Vagina (tissue), 2 donors: ENCODE measurements at places on chromosomes 6 and 20.
A peak's percentile ranks its signal among the peaks of the same experiment; 100 is the strongest.

DNA sequence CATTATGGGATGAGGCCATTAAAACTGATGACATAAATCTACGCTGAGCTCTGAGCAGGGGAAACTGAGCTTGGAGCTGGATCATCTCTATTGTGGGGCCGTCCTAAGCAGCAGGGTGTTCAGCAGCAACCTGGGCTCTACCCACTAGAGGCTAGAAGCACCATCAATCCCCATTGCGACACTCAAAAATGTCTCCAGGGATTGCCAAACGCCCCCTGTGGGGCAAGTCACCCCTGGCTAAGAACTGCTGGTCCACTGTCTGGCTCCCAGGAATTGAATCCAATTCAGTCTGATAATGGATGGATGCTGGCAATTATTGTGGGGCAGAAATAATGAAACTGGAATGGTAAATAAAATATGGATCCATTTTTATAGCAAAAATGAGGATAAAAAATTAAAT is 38.2 kb downstream of the PMEPA1 start:
- H3K27me3 ChIP-seq: no peaks in the 10 kb centered on the region
- no peak overlapping the region for H3K27ac ChIP-seq

DNA sequence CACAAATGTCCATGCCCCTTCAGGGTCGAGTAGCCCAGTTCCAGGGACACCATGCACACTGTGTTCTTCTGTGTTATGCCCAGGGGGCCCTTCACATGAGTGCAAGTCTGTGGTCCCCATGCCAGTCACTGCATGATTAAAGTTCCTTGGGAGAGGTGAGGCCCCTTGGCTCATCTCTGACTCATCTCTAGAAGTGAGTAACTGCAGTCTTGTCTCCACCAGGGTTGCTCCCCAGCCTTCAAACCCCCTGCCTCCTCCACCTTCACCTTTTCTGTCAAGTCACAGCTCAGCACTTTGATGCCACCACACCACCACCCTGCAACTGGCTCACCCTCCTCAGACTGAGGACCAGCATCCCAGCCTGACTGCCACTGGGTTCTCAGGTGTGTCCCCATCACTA is 161.7 kb downstream of the UNC5CL start:
- H3K27ac ChIP-seq: no peak overlapping the region
- H3K4me3 ChIP-seq: no peak overlapping the region
- no peaks in the 10 kb centered on the region for H3K27me3 ChIP-seq
- H3K36me3 ChIP-seq: no peaks in the 10 kb centered on the region

DNA sequence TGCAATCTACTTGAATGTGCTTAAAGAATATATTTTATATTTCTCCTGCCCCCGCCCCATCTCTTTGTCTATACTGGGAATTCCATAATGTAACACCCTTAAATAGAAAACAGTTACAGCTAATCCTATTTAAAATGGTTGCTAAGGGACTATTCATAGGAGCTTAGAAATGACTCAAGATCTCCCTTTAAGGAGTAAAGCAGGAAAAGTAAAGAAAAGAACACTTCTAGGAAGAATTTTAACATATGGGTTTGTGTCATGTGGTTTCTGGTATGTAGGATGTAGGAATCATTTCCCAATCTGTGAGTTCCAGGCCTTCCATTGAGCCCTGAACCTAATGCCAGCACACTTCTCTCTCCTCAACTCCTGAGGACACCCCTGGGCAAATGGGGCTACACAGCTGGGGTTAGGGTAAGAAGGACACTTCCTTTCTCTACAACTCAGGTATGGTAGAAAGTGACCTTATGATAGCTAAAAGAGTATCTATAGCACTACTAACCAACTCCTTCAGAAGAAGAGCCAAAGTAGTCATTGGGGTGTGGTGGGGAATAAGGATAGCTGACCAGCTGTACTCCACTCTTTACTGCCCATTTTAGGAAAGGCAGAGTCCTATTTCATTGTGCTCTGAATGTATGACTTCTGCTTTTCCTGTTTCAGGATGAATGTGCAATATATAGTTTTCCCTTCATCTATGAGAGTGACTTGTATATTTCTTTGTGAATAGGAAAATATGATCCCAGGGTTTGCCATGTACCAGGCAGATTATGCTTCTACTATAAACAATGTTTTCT is 27.3 kb downstream of the RIMS1 start:
- no peak overlapping the region for H3K27ac ChIP-seq
- H3K4me1 ChIP-seq: no peaks in the 10 kb centered on the region
- no peak overlapping the region for H3K4me3 ChIP-seq
- no peak for DNase-seq
- no peaks in the 10 kb centered on the region for H3K36me3 ChIP-seq
- no peaks in the 10 kb centered on the region for H3K27me3 ChIP-seq

DNA sequence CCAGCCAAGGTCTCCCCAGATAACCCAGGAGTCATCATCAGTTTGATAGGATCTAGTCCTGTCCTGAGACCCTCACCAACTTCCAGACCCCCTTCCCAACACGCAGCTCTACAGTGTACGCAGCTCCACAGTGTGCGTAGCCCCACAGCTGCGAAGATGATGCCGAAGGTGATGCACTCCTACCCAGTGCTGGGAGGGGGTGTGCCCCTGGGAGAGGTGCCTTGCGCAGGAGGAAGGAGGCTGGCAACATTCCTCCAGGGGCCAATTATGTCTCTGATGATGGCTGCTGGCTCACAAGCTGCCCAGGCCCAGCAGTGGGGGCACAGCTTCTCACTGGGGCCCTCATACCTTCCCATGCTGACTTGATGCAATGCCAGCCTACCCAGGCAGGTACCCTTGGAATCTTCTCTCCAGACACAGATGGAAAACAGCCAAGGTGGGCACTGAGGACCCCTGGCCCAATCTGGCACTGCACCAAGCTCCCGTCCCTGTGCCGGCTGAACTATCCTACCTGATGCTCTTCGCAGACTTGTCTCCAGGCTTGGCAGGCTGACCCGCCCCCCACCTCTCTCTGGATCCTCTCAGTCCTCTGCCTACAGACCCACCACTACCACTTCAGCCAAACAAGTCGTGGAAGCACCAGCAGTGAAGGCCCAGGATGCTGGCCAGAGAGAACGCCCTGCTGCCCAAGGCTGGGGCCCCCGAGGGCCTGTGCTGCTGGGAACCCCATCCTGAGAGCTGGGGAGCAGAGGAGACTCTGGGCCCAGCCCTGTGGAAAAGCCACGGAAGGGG is 1.4 kb downstream of the ZNF512B start:
- H3K4me1 ChIP-seq: peaks cover 24% of the 10 kb centered on the region
- no peaks in the 10 kb centered on the region for H3K36me3 ChIP-seq
- H3K27ac ChIP-seq: peak overlapping the region; percentile 72
- DNase-seq: no peak

GRCh38 chr6:158437571-158437970 is 122.3 kb upstream of the TMEM181 start:
- H3K36me3 ChIP-seq: no peaks in the 10 kb centered on the region
- H3K27me3 ChIP-seq: no peaks in the 10 kb centered on the region
- no peak overlapping the region for H3K27ac ChIP-seq
- no peaks in the 10 kb centered on the region for H3K4me1 ChIP-seq

- no peak for DNase-seq
- H3K27me3 ChIP-seq: no peaks in the 10 kb centered on the region
- H3K4me3 ChIP-seq: no peak overlapping the region
- H3K27ac ChIP-seq: no peak overlapping the region
- H3K4me1 ChIP-seq: no peaks in the 10 kb centered on the region
Measured at GRCh38 chr6:13256266-13257001, 71.9 kb downstream of the TBC1D7 start.

DNA sequence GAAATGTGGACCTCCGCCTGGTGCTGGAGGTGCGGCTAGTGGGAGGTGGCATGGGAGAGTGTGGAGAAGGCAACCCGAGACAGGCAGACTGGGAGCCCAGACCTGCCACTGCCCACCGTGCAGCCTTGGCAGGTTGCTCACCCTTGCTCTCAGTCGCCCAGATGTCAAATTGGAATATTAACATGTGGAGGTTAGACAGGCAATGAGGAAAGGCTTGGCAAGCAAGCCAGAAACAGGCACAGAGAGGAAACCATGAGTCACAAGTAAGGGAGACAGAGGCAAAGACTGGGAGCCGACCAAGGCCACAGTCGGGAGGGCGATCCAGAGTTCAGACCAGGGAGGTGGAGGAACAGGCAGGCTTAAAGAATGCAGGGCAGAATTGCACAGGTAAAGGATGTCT is 178.2 kb downstream of the FOXC1 start:
- no peaks in the 10 kb centered on the region for H3K27me3 ChIP-seq
- no peak overlapping the region for H3K27ac ChIP-seq

- no peak overlapping the region for H3K27ac ChIP-seq
- H3K4me3 ChIP-seq: no peak overlapping the region
- H3K27me3 ChIP-seq: no peaks in the 10 kb centered on the region
- no peak for DNase-seq
Measured at GRCh38 chr6:44631968-44632367, 244.5 kb downstream of the CDC5L start.

DNA sequence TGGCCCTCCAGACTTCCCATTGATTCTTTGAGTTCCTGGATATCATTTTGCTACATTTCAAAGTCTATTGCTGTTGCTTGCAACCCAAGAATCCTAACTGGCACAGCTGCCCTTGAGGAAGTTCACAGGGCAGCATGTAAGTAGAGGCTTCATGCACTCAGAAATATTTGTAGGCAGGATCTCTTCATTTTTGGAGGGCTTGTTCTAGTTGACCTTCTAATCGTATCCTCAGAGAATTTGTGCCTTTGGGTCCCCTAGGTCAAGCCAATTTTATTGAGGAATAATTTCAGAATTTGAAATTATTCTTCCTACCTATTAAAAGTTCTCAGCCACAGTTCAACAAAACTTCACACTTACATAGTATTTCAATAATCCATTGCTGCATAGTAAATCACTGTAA is 5.6 kb upstream of the NCOA3 start:
- no peak overlapping the region for H3K4me3 ChIP-seq
- DNase-seq: no peak
- no peak overlapping the region for H3K27ac ChIP-seq

DNA sequence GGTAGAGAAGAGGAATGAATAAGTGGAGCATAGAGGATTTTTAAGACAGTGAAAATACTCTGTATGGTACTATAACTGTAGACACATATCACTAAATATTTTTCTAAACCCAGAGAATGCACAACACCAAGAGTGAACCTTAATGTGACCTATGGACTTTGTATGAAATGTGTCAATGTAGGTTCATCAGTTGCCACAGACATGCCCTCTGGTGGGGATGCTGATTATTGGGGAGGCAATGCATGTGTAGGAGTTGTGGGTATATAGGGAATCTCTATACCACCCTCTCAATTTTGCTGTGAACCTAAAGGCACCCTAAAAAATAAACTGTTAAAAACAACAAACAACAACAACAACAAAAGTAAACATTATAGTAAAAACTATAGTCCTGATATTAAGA is 293.7 kb downstream of the RNF144B start:
- no peak overlapping the region for H3K27ac ChIP-seq
- no peaks in the 10 kb centered on the region for H3K4me1 ChIP-seq
- no peak for DNase-seq
- H3K36me3 ChIP-seq: no peaks in the 10 kb centered on the region

DNA sequence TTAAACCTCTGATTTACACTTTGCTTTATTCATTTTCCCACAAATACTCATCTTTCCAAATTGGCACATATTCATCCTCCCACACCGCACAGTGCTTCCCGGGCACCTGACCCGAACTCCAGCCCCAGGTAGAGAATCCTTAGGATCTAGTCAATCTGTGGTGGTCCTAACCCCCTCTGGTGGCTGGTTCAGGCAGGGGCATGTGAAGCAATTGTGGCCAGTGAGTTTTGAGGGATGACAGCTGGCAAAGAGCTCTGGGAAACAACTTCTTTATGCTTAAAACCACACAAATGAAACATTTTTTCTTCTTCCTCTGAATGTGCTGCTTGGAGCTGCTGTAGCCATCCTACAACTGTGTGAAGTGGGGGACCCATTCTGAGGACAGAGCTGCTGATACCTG is 54.7 kb downstream of the ELOVL5 start:
- H3K4me3 ChIP-seq: no peak overlapping the region
- DNase-seq: no peak
- no peaks in the 10 kb centered on the region for H3K36me3 ChIP-seq
- no peaks in the 10 kb centered on the region for H3K27me3 ChIP-seq
- H3K27ac ChIP-seq: no peak overlapping the region
- H3K4me1 ChIP-seq: peaks cover 8% of the 10 kb centered on the region

GRCh38 chr6:157276134-157276532 is 47.2 kb downstream of the TMEM242 start:
- no peak for DNase-seq
- H3K36me3 ChIP-seq: no peaks in the 10 kb centered on the region
- peaks cover 32% of the 10 kb centered on the region for H3K4me1 ChIP-seq
